Astrocyte (in vitro differentiated cells and primary cell): ENCODE measurements at places on chromosomes 16 and 17. TPM values are rescaled to one million over a fixed set of nuclear protein-coding genes. Genes with fewer than 3 reads are reported as not detected.

DNA sequence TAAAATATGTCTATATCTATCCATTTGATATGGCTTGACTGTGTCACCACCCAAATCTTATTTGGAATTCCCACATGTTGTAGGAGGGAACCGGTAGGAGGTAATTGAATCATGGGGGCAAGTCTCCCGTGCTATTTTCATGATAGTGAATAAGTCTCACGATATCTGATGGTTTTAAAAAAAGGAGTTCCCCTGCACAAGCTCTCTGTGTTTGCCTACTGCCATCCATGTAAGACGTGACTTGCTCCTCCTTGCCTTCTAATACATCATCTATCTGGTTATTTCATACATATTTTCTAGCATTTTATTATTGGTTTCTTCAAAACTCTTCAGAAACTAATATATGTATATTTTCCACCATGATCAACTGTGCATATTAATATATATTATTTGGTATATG is 57.3 kb upstream of the AMZ2 start:
- no peak for DNase-seq
- H3K27ac ChIP-seq: no peak overlapping the region
- no peak overlapping the region for H3K4me3 ChIP-seq
- no peaks in the 10 kb centered on the region for H3K4me1 ChIP-seq
- H3K36me3 ChIP-seq: no peaks in the 10 kb centered on the region
- peaks cover 32% of the 10 kb centered on the region for H3K27me3 ChIP-seq

GRCh38 chr17:35002876-35003551 is 22.7 kb downstream of the LIG3 start:
- peaks cover 4% of the 10 kb centered on the region for H3K4me1 ChIP-seq
- H3K27me3 ChIP-seq: no peaks in the 10 kb centered on the region
- peak; percentile 53 for DNase-seq
- peaks cover 23% of the 10 kb centered on the region for H3K36me3 ChIP-seq
- no peak overlapping the region for H3K27ac ChIP-seq

DNA sequence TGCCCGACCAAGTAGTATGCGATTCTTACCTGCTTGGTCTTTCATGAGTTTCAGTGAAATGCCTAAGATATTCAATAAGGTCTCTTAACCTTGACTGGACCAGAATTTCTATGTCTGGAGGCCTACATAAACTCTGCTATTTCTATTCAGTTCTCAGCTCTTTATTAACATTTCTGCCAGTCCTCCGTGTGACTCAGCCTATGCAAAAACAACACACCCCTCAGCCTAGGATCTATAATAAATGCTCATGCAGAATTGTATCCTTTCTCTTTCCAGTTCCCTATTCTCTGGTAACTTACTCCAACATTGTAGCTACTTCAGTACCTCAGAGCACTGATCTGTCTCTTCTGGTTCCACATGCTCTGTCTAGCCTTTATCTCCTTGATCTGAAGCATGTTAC is 1507.4 kb downstream of the CDH11 start:
- no peaks in the 10 kb centered on the region for H3K4me1 ChIP-seq
- no peak overlapping the region for H3K27ac ChIP-seq
- no peaks in the 10 kb centered on the region for H3K27me3 ChIP-seq
- H3K36me3 ChIP-seq: no peaks in the 10 kb centered on the region

- no peaks in the 10 kb centered on the region for H3K27me3 ChIP-seq
- H3K4me1 ChIP-seq: peaks cover 16% of the 10 kb centered on the region
- no peak overlapping the region for H3K27ac ChIP-seq
Observed at GRCh38 chr17:14772776-14773175, 471.9 kb downstream of the HS3ST3B1 start.

DNA sequence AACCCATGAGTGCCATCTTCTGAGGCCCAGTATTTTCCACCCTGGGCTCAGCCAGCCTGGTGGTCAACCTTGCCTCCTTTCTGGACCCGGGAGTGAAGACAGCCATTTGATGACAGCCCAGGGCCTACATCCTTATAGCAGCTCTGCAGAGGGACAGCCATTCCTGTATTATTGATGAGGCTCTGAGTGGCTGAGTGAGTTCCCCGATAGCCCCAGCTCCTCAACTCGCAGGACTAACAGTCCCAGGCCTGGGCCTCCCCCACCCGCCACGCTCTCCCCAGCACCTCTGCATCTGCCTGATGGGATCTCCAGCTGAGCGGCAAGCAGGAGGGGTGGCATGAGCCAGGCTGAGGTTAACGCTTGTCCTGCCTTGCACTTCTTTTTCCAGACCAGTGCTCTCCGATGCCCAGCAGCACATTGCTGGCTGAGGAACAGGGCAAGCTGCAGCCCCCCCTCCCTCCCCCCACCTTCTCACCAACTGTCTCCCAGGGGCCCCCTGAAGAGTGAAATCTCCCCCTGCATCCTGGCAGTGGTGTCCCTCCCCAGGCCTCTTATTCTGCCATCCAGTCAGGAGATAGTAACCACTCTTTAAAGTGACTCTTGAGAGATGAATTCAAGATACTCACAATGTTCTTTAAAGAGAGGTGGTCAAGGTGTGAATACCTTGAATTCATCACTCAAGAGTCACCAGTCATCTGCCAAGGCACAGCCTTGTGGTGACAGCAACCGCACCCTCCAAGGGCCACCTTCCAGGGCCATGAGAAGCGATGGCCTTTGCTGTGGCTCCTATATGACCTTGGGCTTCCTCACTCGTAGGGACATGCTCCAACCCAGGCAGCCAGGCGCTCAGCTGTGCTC is 23.5 kb downstream of the CACNG5 start:
- H3K36me3 ChIP-seq: no peaks in the 10 kb centered on the region
- no peaks in the 10 kb centered on the region for H3K4me1 ChIP-seq
- peaks cover 2% of the 10 kb centered on the region for H3K27me3 ChIP-seq
- H3K4me3 ChIP-seq: no peak overlapping the region
- H3K27ac ChIP-seq: no peak overlapping the region

GRCh38 chr16:26111900-26112299 is 420.1 kb downstream of the HS3ST4 start:
- H3K27me3 ChIP-seq: no peaks in the 10 kb centered on the region
- H3K27ac ChIP-seq: no peak overlapping the region
- H3K4me3 ChIP-seq: no peak overlapping the region

FBXO39 gene
- 0.93 and 1.2 TPM in 2 replicates for total RNA-seq

- H3K27ac ChIP-seq: no peak overlapping the region
- H3K36me3 ChIP-seq: no peaks in the 10 kb centered on the region
- peaks cover 10% of the 10 kb centered on the region for H3K4me1 ChIP-seq
- no peak overlapping the region for H3K4me3 ChIP-seq
Observed at GRCh38 chr17:58403311-58403710, 14.0 kb downstream of the RNF43 start.

GRCh38 chr16:55462241-55462640 is 16.8 kb upstream of the MMP2 start:
- no peak overlapping the region for H3K4me3 ChIP-seq
- no peaks in the 10 kb centered on the region for H3K4me1 ChIP-seq
- H3K27ac ChIP-seq: no peak overlapping the region
- no peaks in the 10 kb centered on the region for H3K36me3 ChIP-seq

GRCh38 chr16:27819881-27820610 is 243.5 kb downstream of the GSG1L start:
- H3K27me3 ChIP-seq: peaks cover 13% of the 10 kb centered on the region
- no peak overlapping the region for H3K27ac ChIP-seq
- H3K4me1 ChIP-seq: no peaks in the 10 kb centered on the region
- no peaks in the 10 kb centered on the region for H3K36me3 ChIP-seq

DNA sequence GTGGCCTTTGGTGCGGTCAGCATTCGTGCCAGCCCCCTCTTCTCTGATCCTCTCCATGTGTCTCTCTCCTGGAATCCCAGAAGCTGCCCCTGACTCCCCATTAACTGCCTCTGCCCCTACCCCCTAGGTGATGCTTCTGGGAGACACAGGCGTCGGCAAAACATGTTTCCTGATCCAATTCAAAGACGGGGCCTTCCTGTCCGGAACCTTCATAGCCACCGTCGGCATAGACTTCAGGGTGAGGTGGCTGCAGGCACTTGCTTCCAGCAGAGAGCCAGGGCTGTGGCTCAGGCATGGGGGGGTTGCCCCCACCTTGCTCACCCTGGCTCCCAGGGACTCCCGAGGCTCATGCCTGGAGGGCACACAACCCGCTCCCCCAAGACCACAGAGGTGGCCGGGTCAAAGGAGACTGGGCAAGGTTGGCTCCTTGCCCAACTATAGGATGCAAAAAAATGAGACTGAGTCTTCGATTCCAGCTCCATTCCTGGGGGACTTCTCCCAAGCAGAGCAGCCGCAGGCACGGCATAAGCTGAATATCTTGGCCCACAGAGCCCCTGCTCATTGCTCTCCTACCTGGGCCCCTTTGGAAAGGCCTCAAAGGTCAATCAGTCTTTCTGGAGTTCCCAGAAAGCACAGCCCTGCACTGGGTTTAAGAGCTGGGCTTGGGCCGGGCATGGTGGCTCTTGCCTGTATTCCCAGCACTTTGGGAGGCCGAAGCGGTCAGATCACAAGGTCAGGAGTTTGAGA is 3.8 kb downstream of the RAB37 start:
- peaks cover 39% of the 10 kb centered on the region for H3K27me3 ChIP-seq
- DNase-seq: no peak
- H3K4me1 ChIP-seq: peaks cover 12% of the 10 kb centered on the region
- H3K4me3 ChIP-seq: no peak overlapping the region
- no peak overlapping the region for H3K27ac ChIP-seq

DNA sequence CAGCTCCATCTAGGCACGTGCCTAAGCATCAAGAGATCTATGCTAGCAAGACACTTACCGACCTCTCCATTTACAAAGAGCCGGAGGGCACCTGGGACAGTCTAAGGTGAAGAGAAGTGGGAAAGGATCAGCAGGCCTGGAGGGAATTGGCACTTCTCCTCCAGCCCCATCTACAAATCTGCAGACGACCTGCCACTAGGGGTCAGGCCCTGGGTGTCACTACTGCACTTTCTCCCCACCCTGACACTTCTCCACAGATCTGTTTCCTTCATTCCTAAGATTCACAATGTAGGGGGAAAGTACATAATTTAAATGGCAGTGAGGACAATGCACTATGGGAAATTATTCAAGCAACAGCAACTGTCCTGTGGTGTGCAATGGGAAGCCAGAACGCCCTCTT is 8.1 kb downstream of the MKS1 start:
- peaks cover 7% of the 10 kb centered on the region for H3K36me3 ChIP-seq
- DNase-seq: no peak
- H3K4me3 ChIP-seq: no peak overlapping the region

- no peak for DNase-seq
- H3K27ac ChIP-seq: no peak overlapping the region
- peaks cover 57% of the 10 kb centered on the region for H3K36me3 ChIP-seq
- H3K27me3 ChIP-seq: no peaks in the 10 kb centered on the region
Observed at GRCh38 chr16:58556678-58557077, 41.4 kb downstream of the SETD6 start.

DNA sequence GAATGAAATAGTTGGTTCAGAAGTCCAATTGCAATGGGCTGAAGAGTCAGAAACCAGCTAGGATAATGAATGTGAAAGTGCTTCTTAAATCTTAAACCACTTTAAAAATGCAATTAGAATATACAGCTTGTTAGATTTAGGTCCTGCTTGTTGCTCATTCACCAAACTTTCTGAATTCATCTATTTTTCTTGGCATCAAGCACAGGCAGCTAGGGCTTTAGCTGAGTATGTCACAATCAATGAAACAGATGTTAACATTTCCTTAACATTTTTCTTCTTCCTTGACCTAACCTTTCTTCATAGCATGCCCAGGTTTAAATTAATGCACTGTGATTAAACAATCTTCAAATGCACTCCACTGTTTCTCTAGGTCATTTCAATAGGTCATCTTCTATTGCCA is 14.4 kb downstream of the KIF2B start:
- H3K27ac ChIP-seq: no peak overlapping the region
- peak; percentile 20 for DNase-seq
- no peak overlapping the region for H3K4me3 ChIP-seq
- H3K36me3 ChIP-seq: no peaks in the 10 kb centered on the region

SEPTIN1 gene
- 0.48 and 0.96 TPM in 2 replicates for total RNA-seq

C16orf92 gene
- not detected in 2 replicates for total RNA-seq

ITGAD gene
- total RNA-seq: not detected in 2 replicates

GRCh38 chr17:64162554-64162953 is 32.6 kb upstream of the ERN1 start:
- H3K27ac ChIP-seq: no peak overlapping the region
- no peak overlapping the region for H3K4me3 ChIP-seq
- DNase-seq: no peak
- H3K27me3 ChIP-seq: no peaks in the 10 kb centered on the region
- no peaks in the 10 kb centered on the region for H3K36me3 ChIP-seq

DNA sequence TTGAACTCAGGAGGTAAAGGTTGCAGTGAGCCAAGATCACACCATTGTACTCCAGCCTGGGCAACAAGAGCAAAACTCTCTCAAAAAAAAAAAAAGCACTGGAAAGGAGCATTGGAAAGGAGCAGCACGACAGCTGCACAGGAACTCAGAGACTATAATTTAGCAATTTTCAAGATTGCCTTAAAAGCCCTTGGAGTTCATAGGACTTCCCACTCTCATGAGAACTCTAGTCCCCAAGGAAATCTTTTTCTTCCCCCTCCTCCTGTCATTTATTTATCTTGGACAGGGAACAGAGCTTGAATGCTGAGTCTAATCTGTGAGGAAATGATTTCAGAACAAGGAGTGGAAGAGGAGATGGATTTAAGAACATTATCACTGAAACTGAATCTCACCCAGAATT is 69.0 kb downstream of the PLXDC1 start:
- peak; percentile 45 for DNase-seq
- H3K4me1 ChIP-seq: peaks cover 20% of the 10 kb centered on the region
- H3K27ac ChIP-seq: no peak overlapping the region
- H3K36me3 ChIP-seq: no peaks in the 10 kb centered on the region
- no peak overlapping the region for H3K4me3 ChIP-seq

- no peaks in the 10 kb centered on the region for H3K27me3 ChIP-seq
- H3K4me3 ChIP-seq: no peak overlapping the region
- H3K36me3 ChIP-seq: no peaks in the 10 kb centered on the region
- no peak overlapping the region for H3K27ac ChIP-seq
Observed at GRCh38 chr16:8943001-8943763, 20.5 kb downstream of the USP7 start.

- H3K36me3 ChIP-seq: no peaks in the 10 kb centered on the region
- H3K4me3 ChIP-seq: no peak overlapping the region
- no peaks in the 10 kb centered on the region for H3K4me1 ChIP-seq
Observed at GRCh38 chr17:14201021-14201987, 35.4 kb downstream of the CDRT15 start.

- no peak overlapping the region for H3K4me3 ChIP-seq
- no peaks in the 10 kb centered on the region for H3K4me1 ChIP-seq
- no peaks in the 10 kb centered on the region for H3K27me3 ChIP-seq
- H3K36me3 ChIP-seq: no peaks in the 10 kb centered on the region
Observed at GRCh38 chr17:13939222-13939621, 130.1 kb upstream of the COX10 start.

FOXN1 gene
- total RNA-seq: not detected in 2 replicates

- no peaks in the 10 kb centered on the region for H3K27me3 ChIP-seq
- H3K4me3 ChIP-seq: no peak overlapping the region
- no peak overlapping the region for H3K27ac ChIP-seq
- H3K4me1 ChIP-seq: no peaks in the 10 kb centered on the region
- DNase-seq: peak; percentile 14
- H3K36me3 ChIP-seq: no peaks in the 10 kb centered on the region
Observed at GRCh38 chr17:46003907-46004748, 5.1 kb downstream of the STH start.

CTRB1 gene
- not detected in 2 replicates for total RNA-seq

GRCh38 chr16:12240036-12240435 is 263.5 kb downstream of the SNX29 start:
- DNase-seq: peak; percentile 51
- H3K27ac ChIP-seq: no peak overlapping the region
- no peaks in the 10 kb centered on the region for H3K36me3 ChIP-seq
- no peak overlapping the region for H3K4me3 ChIP-seq

PRR35 gene
- total RNA-seq: 0.09 TPM in 1 of 2 replicates, not detected in the other

GRCh38 chr17:60231691-60232090 is 81.9 kb downstream of the CA4 start:
- no peak overlapping the region for H3K27ac ChIP-seq
- no peaks in the 10 kb centered on the region for H3K27me3 ChIP-seq
- H3K36me3 ChIP-seq: peaks cover 11% of the 10 kb centered on the region
- no peak overlapping the region for H3K4me3 ChIP-seq
- peak; percentile 28 for DNase-seq
- no peaks in the 10 kb centered on the region for H3K4me1 ChIP-seq
